NCI-H1417 treated with DMSO at 0.1 percent for 48 hours (cell line): ENCODE measurements at places on chromosomes 1 and 21.

GRCh38 chr1:197083474-197083873, 16.4 kb upstream of the F13B start:
- no peak for DNase-seq

- no peak for DNase-seq
These were observed 261.0 kb downstream of the ASTN1 start for GRCh38 chr1:176903474-176903873.

DNA sequence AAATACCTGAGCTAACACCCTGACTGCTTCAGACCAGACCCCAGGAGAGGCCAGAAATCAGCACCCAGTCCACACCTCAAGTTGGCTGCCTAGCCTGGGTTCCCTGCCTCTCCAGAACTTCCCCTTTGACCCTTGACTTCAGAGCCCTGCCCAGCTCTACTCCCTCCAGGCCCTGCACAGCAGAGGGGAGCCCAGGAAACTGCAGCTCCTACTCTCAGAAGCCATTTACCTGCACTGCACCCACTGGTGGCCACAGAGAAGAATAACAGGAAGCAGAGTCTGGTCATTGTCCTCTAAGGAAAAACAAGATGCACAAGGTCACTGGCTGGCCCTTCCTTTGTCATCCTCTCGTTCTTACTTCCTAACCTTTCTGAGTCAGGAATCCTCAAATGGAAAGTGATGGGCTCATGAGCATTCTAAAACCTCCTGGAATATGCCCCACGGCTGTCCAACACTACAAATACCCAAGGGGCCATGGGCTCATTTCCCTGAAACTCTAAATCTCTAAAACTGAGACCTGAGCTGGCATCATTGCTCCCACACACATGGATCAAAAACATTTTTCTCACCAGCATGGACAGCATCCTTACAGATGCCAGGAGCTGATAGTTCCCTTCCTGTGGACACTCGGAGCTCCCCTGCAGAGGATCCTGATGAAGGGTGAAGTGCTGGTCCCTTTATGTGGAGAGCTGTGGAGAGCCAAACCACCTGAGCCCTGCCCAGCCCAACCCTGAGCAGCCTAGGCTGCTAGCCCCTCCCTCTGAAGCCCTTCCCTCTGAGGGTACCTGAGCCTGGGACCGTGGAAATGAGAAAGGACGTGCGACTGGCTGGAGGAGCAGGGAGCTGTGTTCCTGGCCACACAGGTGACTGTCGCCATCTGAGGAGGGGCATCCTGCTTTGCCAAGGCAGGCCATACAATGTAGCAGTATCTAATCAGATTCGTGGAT, at the start of gene ITLN2:
TSS of gene ITLN2 (minus strand) at position 652 of the 947 bp plus-strand sequence. CDS start at position 584, 68 bp downstream.
- DNase-seq = no peak

DNA sequence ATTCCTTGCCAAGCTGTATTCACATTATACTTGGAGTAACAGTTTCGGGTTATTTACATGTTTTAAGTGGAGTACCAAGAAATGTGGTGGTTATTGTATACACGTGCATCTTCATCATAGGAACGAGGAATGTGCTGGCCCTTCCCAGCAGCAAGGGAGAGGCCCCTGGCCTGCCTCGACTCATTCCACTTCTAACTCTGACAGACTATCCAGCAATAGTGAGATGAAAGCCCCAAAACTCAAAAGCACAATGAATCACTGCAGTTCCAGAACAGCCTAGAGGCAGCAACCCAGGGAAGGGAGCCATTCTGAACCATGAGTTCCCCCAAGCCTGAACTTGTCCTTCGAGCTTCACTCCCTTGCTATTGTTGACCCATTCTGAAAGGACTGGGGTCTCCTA, 23.1 kb downstream of the FAM89A start:
- no peak for DNase-seq

- DNase-seq = no peak
These were observed 511 bp downstream of the EFNA3 start for GRCh38 chr1:155079210-155079486.

GRCh38 chr1:239807361-239807760, 284.3 kb upstream of the FMN2 start:
- DNase-seq = no peak

- no peak for DNase-seq
These were observed 735.8 kb downstream of the LTN1 start for GRCh38 chr21:28256837-28257236.

GRCh38 chr1:84605157-84605556, 30.9 kb upstream of the CTBS start:
- DNase-seq = no peak

GRCh38 chr1:29470087-29470787, 233.9 kb downstream of the PTPRU start:
- no peak for DNase-seq

DNA sequence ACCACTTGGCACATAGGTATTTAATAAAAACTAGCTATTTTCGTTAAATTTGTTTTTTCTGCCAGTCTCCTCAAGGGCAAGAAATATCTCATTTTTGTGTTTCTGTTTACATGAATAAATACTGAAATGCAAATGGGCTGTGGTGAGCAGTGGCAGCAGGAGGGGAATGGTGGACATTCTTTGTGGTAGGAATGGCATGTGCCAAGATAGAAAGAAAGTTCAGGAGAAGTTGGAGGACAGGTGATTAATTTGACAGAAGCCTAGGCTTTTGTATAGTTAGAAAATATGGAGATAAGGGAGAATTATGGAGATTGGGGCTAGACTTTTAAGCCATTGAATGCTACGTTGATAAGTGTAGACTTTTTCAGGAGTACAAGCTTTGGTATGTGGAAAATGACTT, 8.6 kb downstream of the RAP1A start:
- DNase-seq = no peak

DNA sequence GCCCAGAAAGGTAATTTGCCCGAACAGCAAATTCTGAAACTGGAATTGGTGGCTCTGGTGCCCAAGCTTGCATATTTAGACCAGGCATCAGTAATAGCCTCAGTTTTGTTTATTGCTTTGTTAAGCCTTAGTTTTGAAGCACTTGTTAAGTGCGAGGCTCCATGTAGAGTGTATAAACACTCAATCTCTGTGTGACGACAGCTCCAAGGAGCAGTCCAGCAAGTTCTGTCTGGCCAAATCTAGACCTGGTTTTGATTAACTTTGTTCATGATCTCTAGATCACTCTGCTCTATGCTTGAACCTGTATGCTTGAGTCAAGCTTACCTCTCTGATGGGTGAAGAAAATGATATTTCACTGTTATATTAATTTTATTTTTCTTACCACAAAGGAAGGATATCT, 37.4 kb downstream of the DOP1B start:
- no peak for DNase-seq

GRCh38 chr1:238115852-238116251, 225.1 kb upstream of the ZP4 start:
- DNase-seq = no peak

DNA sequence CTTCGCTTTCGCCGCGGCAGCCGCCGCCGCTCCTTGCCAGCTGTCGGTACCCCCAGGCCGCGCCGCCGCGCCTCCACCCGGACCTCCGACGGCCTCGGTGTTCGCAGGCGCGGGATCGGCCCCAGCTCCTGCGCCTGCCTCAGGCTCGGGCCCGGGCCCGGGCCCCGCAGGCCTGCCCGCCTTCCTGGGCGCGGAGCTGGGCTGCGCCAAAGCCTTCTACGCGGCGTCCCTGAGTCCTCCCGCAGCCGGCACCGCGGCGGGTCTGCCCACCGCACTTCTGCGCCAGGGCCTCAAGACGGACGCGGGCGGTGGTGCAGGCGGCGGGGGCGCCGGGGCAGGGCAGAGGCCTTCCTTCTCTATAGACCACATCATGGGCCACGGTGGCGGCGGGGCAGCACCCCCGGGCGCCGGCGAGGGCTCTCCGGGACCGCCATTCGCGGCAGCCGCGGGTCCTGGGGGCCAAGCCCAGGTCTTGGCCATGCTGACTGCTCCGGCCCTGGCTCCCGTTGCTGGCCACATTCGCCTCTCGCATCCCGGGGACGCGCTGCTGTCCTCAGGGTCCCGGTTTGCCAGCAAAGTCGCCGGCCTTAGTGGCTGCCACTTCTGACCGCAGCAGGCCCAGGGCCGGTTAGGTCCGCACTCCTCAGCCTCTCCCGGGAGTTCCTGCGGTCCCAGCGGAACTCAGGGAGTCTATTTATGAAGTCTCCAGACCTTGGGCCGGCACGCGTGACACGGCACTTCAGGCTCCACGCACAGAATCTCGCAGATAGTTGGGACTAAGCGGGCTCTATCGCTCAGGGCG, 1.4 kb downstream of the FOXD2 start:
- no peak for DNase-seq
